ENCODE measurements at places on chromosomes 1 and 21.

GRCh38 chr1:43068911-43069310, 103.2 kb downstream of the EBNA1BP2 start:
- no peak for DNase-seq

- no peak for DNase-seq
These were observed 36.7 kb downstream of the PARP1 start for GRCh38 chr1:226371027-226371694.

DNA sequence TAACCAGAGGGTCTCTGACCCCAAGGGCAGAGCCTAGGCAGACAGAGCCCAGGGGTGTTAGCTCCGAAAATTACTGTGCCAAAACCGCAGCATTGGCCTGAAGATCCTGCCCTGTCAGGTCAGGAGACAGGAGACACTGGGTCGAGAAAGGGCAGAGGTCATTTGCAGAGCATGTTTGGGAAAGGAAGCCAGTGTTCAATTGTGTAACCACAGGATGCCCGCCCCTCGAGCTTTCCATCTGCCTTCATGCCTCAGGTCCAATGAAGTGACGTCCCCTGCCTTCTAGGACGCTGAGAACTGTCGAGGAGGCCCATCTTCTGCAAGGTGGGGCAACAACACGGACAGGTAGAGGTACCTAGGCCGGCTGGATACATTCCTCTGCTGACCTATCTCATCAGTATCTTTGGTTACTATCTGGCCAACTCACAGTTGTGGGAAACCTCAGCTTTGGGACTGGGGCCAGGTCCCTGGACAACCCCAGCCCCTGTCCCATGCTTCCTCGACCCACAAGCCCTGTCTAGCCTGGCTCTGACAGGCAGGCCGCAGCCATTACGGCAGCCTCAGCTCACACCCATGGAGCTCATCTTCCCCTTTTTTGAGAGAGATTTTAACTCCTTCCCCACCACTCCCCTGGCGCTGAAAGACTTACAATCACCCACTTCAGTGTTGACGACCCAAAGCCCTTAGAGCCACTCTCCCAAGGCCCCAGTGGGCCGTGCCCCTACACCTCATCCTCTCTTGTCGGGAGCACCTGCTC, 1.3 kb downstream of the ARL8A start:
- DNase-seq = no peak

- no peak for DNase-seq
These were observed 8.6 kb upstream of the PKP1 start for GRCh38 chr1:201274616-201275252.

DNA sequence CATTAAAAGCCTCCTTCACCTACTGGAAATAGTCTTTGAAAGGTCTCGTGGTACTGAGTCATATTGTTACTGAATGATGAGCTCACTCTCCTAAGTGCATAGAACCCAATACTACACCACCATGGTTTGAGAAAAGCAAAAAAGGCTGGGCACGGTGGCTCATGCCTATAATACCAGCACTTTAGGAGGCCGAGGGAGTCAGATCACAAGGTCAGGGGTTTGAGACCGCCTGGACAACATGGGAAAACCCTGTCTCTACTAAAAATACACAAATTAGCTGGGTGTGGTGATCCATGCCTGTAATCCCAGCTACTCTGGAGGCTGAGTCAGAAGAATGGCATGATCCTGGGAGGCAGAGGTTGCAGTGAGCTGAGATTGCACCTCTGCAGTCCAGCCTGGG, 3.3 kb upstream of the HNRNPCL1 start:
- no peak for DNase-seq

DNA sequence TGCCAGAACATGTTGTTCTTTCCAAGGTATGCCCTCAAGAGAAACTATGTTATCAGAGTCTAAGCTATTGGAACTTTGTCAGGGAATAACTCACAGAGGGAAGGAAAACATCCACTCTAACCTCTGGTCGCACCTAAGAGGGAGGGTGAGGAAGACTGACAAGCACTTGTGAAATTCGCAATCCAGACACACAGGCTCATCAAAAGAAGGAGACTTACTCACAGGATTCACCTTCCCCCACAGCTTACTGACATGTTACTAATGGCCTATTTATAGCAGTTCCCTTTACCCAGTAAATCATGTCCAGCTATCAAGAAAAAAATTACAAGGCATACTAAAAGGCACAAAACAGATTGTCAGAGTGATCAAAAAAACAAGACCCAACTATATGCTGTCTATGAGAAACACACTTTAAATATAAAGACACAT, 36.9 kb downstream of the WDR64 start:
- no peak for DNase-seq

DNA sequence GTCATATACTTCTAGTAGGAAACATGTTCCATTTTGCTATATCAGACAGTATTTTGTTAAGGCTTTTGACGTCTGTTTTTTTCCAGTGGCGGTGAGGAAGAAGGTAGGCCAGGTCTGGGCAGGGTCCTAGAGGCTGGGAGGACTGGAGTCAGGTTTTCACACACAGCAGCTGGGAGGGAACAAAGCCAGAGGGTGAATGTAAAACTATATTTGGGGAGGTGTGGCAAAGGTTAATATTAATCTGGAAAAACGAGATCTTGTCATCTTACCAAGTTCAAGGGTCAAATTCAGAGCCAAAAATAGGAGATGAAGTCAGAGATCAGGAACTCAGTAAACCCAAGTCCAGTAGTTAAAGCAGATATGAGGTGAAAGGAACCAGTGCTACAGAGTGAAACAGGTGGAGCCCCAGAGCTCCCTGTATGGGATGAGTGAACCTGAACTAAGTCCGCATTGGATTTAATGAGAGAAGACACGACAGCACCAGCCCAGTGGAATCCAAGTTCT, 10.7 kb upstream of the OTUD7B start:
- no peak for DNase-seq

Measured in SW 1271 (cell line).